Regular cardiac myocyte (primary cell): ENCODE measurements at places on chromosomes 5 and 9. TPM values are rescaled to one million over a fixed set of nuclear protein-coding genes. Genes with fewer than 3 reads are reported as not detected.

Gene GARIN3
- not detected in 2 replicates for total RNA-seq

Gene SHROOM1
- 2.0 and 5.2 TPM in 2 replicates for total RNA-seq

Gene FAM163B
- total RNA-seq: under 0.01 TPM in 1 of 2 replicates, not detected in the other

Gene BARX1
- total RNA-seq: under 0.01 TPM in 1 of 2 replicates, not detected in the other

Gene LRRC70
- total RNA-seq: 0.56 and 1.2 TPM in 2 replicates

Gene ACO1
- 61.7 and 107 TPM in 2 replicates for total RNA-seq

Gene GFI1B
- total RNA-seq: not detected in 2 replicates
